Naive thymus-derived CD4-positive, alpha-beta T cell (primary cell): ENCODE measurements at places on chromosomes 6 and 20.
A peak's percentile ranks its signal among the peaks of the same experiment; 100 is the strongest.

DNA sequence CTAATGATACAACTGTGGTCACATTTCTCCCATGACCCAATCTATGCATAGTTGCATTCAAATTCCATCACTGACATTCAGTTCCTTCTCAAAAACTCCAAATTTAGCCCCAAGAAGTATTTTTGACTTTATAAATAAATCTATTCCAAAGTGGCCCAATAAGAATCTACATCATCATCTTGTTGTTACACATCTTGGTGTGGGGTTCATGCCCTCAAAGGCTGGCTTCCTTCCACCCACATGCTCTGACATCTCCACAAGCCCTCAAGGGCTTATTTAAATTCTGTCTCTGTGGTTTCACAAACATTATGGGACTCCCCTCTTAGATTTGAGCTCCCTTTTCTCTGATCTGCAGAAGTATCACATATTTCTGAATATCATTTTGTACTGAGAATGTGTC, 585.3 kb upstream of the BTBD3 start:
- no peak for DNase-seq

DNA sequence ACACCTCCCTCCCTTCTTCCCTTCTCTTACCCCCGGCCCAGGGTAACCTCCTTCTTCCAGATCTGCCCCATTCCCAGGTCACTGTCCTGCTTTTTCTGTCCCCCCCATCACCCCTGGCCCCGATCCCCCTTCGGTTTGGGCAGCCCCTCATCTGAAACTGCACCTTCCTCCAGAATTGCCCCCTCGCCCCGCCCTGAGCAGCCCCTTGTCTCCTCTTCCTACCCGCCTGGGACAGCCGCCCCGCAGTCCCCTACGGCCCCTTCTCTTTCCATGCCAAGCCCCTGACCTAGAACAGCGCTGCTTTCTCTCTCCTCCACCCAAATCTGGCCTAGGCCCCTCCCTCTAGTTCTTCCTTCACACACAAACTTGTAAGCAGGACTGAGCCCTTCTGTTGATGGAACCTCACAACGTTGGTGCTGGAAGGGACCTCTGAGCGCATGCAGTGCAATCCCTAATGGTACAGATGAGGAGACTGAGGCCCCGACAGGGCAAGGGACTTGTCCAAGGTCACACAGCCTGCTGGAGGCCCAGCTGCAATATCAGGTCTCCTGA, 630 bp downstream of the PPP2R5D start:
- peak; percentile 17 for DNase-seq

DNA sequence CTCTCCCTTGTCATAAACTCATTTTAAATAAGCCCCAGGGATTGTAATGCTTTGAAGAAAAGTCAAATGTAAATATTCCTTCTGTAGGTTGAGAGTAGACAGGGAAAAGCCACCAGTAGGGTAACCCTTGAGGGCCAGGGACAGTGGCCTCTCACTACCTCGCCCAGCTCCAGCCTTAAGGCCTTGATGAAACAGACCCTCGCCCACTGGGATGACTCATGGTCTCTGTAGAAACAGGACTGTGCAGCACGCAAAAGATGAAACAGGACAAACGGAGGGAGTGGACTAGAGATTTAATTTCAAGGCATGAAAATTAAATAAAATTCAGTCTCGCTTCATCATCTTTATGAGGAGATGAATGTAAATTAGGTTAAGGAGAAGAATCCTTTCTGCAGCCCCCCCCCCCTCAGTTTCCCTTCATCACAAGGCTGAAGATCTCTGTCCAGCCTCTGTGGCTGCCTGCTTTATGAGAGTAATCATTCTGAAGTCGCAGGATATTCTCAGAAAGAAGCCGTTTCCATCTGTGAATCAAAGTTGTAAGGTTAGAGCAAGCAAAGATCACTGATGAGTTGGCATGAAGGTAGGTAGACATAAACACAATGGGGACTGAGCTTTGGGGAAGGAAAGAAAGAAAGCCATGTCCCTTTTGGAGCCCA, 60.4 kb downstream of the TMEM200A start:
- DNase-seq: no peak

DNA sequence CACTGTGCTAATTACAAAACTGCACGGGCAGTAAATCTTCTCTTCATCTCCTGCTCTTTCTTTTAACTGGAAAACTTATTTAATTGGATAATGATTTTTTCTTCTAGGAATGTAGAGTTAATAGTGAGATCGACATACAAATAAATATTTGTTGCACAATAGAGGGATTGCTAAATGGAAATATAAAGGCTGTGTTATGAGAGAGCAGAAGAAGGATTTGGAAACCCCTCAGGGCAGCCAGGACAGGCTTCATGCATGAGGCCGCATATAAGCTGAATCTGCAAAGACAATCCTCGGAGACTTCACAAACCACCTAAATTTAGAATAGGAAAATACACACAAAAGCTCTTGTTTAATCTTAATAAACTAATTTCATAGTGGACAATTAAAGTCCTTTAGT, 2.9 kb upstream of the TAAR1 start:
- no peak for DNase-seq

- peak; percentile 69 for DNase-seq
These were observed 37.3 kb upstream of the BTN3A2 start for GRCh38 chr6:26327450-26328264.

DNA sequence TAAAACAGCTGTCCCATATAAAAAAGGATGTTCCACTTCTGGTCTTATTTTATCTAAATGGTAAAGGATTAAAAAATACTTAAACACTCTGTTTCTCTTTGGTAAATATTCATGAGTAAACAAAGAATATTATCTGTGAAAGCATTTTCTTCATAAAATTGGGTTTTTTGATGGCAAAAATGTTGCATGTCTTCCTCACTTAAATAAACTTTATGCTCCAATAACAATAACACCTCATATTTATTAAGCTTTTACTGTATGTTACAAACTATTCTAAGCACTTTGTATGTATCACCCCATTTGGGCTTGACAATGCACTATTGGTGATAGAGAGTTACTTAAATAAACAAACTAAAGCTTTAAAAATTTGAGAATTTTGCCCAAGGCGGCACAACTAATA, 91.9 kb downstream of the PHIP start:
- no peak for DNase-seq

DNA sequence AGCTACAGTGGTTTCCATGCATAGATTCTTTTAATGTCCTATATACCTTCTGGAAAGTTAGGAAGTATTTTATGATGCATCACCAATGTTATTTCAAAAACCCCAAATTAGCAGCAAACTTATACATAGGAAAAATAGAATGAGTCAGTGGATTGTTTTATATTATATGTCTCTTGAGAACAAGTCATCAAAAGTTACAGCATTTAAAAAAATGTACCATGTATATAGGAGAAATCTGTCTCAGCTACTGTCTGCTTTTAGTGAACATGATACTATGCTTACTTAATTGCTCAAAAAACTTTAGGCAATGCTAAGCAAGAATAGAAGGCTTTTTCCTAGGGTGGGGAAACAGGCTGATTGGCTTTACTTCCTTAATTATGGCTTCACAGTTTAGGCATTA, 365.3 kb downstream of the SAMD5 start:
- no peak for DNase-seq

GRCh38 chr6:14035071-14035847, 82.3 kb upstream of the CD83 start:
- DNase-seq: no peak

- DNase-seq: no peak
These were observed 454.9 kb downstream of the PTPRT start for GRCh38 chr20:42734660-42735368.

- DNase-seq: no peak
These were observed 132.8 kb upstream of the ZNF184 start for GRCh38 chr6:27605401-27606342.

DNA sequence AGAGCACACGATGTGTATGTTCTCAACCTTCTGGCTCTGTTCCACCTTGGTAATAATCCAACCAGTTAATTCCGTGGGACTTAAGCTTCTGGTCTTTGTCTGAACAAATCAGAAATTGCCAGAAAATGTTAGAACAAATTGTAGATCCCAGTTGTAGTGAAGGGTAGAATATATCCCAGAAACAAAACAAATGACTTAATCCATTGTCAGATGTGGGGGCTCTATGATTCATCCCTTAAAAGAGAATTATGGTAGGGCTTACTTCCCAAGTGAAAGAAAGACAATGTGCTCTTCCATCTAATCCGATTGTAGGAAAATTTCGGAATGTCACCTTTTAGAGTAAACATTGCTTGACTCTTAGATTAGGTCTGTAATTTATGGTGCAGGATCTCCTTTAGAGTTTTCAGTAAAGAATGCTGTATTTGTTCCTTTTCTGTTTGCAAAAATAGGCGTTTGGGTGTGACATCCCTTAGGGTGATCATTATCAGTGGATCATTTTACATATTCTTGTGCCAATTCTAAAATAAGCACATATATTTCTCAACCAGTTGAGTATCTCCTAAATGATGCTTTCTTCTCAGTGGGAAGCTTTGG, 234.5 kb upstream of the ZNF217 start:
- DNase-seq: no peak

DNA sequence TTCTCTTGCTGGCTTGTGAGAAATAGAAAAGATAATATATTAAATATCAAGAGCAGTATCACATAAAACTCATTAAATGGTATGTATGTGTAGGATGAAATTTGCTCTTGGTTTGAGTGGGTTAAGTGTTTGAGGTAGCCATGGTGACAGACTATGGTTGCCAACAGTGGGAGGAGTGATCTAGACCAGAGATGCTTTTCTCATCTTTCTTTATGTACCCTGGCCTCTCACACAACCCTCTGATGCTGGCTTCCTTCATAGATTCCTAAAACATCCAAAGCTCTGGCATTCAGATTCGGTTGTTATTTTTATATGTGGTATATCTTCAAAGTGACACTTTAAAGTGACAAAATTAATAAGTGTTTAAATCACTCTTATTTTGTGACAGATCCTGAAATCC, 9.0 kb upstream of the MLIP start:
- DNase-seq: no peak

DNA sequence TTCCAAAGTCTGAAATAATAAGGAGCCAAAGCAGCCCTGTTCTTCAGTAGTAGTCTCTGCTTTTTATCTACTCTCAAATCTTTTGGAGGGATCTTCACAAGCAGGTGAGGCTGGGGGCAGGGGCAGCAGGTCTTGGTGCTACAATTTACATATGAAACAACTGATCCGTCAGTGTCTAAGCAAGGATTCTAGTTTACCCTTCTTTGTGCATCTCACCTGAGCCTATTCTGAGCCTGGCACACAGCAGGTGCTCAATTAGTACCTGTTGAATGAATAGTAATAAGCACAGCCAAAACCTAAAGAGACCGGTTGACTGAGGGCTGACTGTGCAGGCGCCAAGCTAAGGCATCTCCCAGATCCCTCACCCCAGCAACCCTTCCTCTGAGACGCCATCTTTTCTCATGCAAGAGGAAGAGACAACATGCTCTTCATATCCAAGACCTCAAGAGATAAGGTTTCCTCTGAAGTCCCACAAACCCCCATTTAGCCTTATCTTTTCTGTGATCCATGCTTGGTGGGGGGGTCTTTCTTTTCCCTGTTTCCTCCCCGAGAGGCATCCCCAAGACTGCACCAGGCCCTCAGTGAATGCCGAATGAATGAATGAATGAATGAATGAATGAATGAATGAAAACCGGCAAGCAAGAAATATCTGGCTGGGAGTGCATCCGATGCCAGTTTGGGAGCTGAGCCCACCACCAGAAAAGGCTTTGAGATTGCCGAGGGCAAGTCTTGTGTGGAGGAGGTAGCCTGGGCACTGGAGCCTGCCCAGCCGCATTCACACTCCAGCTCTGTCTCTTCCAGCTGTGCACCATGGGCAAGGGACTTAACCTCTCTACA, 2.9 kb upstream of the BMP7 start:
- DNase-seq: no peak

- no peak for DNase-seq
These were observed 62.9 kb downstream of the WDR27 start for GRCh38 chr6:169638915-169639314.

- DNase-seq: no peak
These were observed 33.3 kb downstream of the LRP11 start for GRCh38 chr6:149830731-149831307.

DNA sequence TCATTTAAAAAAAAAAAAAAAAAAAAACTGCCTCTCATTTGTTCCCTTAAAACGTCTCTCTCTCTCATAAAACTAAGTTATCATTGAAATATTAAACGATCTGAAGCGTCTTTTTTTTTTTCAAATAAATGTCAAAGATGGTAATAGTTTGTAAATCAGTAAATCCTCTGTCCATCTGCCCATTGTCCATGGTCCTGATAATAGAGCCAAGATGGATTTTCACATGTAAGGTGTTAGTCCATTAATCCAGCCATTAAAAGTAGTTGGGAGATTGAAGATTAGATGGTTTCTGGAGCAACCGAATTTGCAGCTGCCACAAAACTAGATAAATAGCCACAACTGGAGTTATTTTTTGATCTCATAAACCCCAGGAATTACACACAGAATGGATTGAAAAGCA, 145.8 kb upstream of the SNX9 start:
- no peak for DNase-seq

- DNase-seq: no peak
These were observed 49.9 kb upstream of the RANBP9 start for GRCh38 chr6:13761361-13762036.

GRCh38 chr6:164415832-164416563, 893.4 kb downstream of the C6orf118 start:
- DNase-seq: no peak

DNA sequence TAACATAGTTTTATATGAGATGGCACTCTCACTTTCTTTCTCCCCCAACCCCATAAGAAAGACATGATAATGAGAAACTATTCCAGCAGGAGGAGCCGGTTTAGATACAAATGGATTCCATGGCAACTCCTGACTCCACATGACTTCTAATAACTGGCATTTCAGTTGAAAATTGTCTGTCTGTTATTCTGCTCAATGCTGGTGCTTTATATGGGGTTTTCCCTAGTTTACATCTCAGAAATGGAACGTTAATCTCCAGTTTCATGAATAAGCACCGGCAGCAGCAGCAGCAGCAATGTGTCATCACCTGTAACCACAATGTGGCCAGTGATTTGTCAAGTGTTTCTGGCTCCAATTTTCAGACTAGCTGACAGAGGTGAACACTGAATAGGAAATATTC, 8.0 kb upstream of the SIM1 start:
- no peak for DNase-seq

- DNase-seq: no peak
These were observed 86.6 kb upstream of the BMP2 start for GRCh38 chr20:6680854-6681253.

DNA sequence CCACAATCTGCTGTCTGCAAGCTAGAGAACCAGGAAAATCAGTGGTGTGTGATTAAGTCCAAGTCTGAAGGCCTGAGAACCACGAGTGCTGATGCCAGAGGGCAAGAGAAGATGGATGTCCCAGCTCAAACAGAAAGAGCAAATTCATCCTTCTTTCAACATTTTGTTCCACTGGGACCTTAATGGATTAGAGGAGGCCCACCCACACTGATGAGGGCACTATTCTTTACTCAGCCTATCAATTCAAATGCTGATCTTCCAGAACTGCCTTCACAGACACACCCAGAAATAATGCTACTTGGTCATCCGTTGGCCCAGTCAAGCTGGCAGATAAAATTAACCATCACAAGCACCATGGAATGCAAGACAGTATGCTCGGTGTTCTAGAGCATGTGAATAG, 226.6 kb upstream of the SASH1 start:
- no peak for DNase-seq

GRCh38 chr6:156875062-156875461, 97.9 kb downstream of the ARID1B start:
- no peak for DNase-seq

- no peak for DNase-seq
These were observed at the start of gene LST1 for GRCh38 chr6:31586008-31586407. LST1 (plus strand) TSS chr6:31586277; CDS start chr6:31587300, 1,023 bp downstream.

GRCh38 chr6:130796313-130796905, 30.8 kb upstream of the SMLR1 start:
- no peak for DNase-seq
